ENCODE measurements at places on chromosomes 1 and 21. TPM values are rescaled to one million over a fixed set of nuclear protein-coding genes. Genes with fewer than 3 reads are reported as not detected.

DNA sequence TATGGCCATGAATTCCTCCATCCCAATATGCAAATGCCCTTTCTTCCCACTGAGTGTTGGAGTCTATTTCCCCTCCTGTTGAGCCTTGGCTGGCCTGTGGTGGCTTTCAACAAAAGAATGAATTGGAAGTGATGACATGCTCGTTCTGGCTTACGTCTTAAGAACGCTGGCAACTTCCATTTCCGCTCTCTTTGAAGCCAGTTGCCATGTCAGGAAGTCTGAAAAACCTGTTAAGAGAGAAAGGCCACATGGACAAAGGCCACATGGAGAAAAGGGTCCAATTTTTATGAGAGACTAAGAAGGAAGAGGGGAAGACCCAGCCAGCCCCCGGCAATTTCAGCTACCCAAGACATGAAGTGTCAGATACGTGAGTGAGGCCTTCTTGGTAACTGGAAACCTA lies 45.6 kb upstream of the GADD45A start:
- no peaks in the 10 kb centered on the region for H3K36me3 ChIP-seq
- no peak overlapping the region for H3K4me3 ChIP-seq
- H3K27ac ChIP-seq: no peak overlapping the region

DNA sequence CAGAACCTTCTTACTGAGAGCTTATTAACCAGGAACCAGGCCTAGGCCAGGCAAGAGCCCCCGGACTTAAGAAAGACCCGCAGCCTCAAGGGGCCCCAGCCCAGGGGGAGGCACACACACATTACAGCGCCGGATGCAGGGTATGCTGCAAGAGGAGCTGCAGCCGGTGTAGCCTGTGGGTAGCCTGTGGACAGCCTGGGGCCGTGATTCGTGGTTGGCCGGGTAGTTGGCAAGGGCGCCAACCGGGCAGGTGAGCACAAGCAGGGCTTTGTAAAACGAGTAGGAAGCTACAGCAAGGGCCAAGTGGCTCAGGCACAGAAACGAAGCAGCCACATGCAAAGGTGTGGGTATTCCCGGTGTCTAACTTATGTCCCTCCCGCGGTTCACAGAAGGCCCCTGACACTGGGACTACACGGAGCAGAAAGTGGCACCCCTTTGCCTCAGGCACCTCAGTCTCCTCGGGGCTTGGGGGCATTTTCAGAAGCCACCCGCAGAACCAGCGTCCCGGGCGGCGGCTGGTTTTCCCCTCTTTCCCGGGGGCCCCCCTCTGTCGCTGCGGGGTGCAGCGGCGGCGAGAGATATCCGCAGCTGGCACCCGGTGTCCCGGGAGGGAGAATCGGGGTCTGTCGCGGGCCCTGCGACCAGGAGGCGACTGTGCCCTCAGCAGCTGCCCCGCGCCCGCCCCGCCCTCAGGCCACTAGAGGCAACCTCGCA lies 40.8 kb downstream of the KIAA1614 start:
- no peak overlapping the region for H3K27ac ChIP-seq
- H3K27me3 ChIP-seq: no peaks in the 10 kb centered on the region
- peak overlapping the region; percentile 51 for H3K4me3 ChIP-seq
- peaks cover 6% of the 10 kb centered on the region for H3K4me1 ChIP-seq
- H3K36me3 ChIP-seq: peaks cover 6% of the 10 kb centered on the region
- no peak for DNase-seq

GRHL3 gene
- total RNA-seq: not detected

NMNAT2 gene
- total RNA-seq: 0.38 TPM

GRCh38 chr1:107776900-107777663 lies 187.9 kb downstream of the VAV3 start:
- no peaks in the 10 kb centered on the region for H3K4me1 ChIP-seq
- no peak overlapping the region for H3K27ac ChIP-seq
- no peak for DNase-seq
- no peaks in the 10 kb centered on the region for H3K27me3 ChIP-seq
- H3K4me3 ChIP-seq: no peak overlapping the region

DNA sequence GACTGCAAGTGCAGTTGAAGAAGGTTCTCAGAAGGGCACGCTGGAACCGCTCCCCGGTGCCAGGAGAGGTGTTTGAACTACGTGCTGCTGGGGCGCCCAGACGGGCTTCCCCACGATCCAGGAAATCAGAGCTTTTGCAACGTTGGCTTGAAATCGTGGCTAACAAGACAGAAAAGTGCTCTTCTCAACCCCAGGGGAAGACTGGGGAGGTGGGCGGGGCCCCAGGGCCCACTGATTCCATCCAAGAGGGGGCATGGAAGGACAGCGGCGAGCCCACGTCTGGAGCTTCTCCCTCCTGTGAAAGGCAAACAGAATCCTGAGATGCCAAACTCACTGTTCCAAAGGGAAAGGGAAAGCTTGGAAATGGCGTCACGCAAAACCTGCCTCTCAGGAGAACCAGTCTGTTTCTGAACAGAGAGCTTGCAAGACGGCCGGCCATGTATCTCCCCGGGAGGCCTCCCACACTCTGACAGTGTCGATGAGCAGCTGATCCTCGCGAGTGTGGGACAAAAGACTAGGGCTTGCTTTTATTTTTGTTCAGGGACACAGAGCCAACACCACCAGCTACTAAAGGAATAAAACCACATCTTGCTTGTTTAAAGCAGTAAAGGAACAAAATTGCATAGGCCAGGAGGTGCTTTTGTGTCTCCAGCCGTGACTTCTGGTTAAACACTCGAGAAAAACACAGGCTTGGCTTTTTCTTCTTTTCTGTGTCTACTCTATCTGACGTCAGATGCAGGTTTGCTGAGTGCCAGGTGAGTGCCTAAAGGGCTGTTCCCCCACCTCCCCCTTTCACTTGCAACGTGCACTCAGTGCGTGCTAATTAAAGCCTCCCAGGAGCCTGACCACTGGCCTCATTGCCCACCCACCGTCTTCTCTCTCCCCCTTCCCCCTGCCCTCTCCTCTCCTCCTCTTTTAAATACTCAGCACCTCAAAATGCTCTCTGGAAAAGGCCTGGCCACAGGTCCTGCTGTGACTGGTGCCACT lies 41.5 kb downstream of the LRRC3 start:
- no peak overlapping the region for H3K4me3 ChIP-seq
- H3K27ac ChIP-seq: no peak overlapping the region
- no peak for DNase-seq
- H3K36me3 ChIP-seq: no peaks in the 10 kb centered on the region
- H3K4me1 ChIP-seq: no peaks in the 10 kb centered on the region
- peaks cover 2% of the 10 kb centered on the region for H3K27me3 ChIP-seq

DNA sequence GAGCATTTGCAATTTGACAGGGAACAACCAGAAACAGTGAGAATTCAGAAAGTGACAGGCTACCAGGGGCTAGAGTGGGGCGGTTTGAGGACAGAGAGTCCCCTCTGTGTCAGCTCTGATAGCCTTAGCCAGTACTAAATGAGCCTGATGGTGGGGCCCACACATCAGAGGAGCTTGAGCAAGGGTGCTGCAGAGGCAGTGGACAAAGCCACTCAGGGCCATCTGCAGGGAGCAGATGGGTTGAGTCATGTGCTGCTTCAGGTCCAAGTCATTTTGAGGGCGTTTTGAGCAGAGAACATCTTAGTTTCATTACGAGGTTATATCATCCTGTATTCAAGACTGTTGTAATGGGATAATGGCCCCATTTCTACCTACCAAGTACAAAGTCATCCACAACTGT lies 7.7 kb downstream of the LRRC52 start:
- H3K4me3 ChIP-seq: no peak overlapping the region
- H3K27me3 ChIP-seq: no peaks in the 10 kb centered on the region
- H3K36me3 ChIP-seq: no peaks in the 10 kb centered on the region
- H3K27ac ChIP-seq: no peak overlapping the region
- H3K4me1 ChIP-seq: no peaks in the 10 kb centered on the region
- DNase-seq: no peak

- peak overlapping the region; percentile 15 for H3K27ac ChIP-seq
- H3K4me1 ChIP-seq: peaks cover 78% of the 10 kb centered on the region
- no peaks in the 10 kb centered on the region for H3K27me3 ChIP-seq
- DNase-seq: peak; percentile 54
- no peak overlapping the region for H3K4me3 ChIP-seq
- H3K36me3 ChIP-seq: peaks cover 11% of the 10 kb centered on the region
Measured at GRCh38 chr1:208233546-208233945, 10.6 kb downstream of the PLXNA2 start.

- no peaks in the 10 kb centered on the region for H3K36me3 ChIP-seq
- H3K4me3 ChIP-seq: no peak overlapping the region
- no peaks in the 10 kb centered on the region for H3K4me1 ChIP-seq
- no peaks in the 10 kb centered on the region for H3K27me3 ChIP-seq
- DNase-seq: no peak
Measured at GRCh38 chr1:11341901-11342552, 69.0 kb downstream of the UBIAD1 start.

CCDC185 gene
- not detected for total RNA-seq

ASTN1 gene
- total RNA-seq: not detected

AMY2A gene
- total RNA-seq: not detected

- DNase-seq: no peak
- H3K4me3 ChIP-seq: no peak overlapping the region
- no peak overlapping the region for H3K27ac ChIP-seq
- no peaks in the 10 kb centered on the region for H3K36me3 ChIP-seq
- H3K4me1 ChIP-seq: no peaks in the 10 kb centered on the region
Measured at GRCh38 chr1:16434501-16434900, 2.7 kb downstream of the SPATA21 start.

- no peak overlapping the region for H3K4me3 ChIP-seq
- H3K27me3 ChIP-seq: no peaks in the 10 kb centered on the region
- peaks cover 16% of the 10 kb centered on the region for H3K36me3 ChIP-seq
Measured at GRCh38 chr1:153816283-153816889, 41.2 kb downstream of the SLC27A3 start.

GRCh38 chr1:15155888-15156741 lies 2.6 kb downstream of the TMEM51 start:
- H3K36me3 ChIP-seq: no peaks in the 10 kb centered on the region
- peaks cover 5% of the 10 kb centered on the region for H3K27me3 ChIP-seq
- DNase-seq: no peak
- H3K27ac ChIP-seq: no peak overlapping the region

- H3K36me3 ChIP-seq: no peaks in the 10 kb centered on the region
- H3K4me1 ChIP-seq: no peaks in the 10 kb centered on the region
- no peaks in the 10 kb centered on the region for H3K27me3 ChIP-seq
- H3K27ac ChIP-seq: no peak overlapping the region
Measured at GRCh38 chr1:182069028-182069466, 7.5 kb upstream of the ZNF648 start.

CXADR gene
- 12.2 TPM for total RNA-seq

- no peak for DNase-seq
- H3K27ac ChIP-seq: no peak overlapping the region
- H3K27me3 ChIP-seq: peaks cover 17% of the 10 kb centered on the region
- H3K4me3 ChIP-seq: no peak overlapping the region
- no peaks in the 10 kb centered on the region for H3K36me3 ChIP-seq
Measured at GRCh38 chr1:155075535-155075934, 3.1 kb upstream of the EFNA3 start.

GRCh38 chr1:15962176-15962575 lies 13.7 kb downstream of the ZBTB17 start:
- H3K4me1 ChIP-seq: peaks cover 35% of the 10 kb centered on the region
- DNase-seq: no peak
- no peaks in the 10 kb centered on the region for H3K27me3 ChIP-seq
- H3K4me3 ChIP-seq: no peak overlapping the region
- H3K27ac ChIP-seq: no peak overlapping the region

GRCh38 chr1:240094041-240094722 lies 2.5 kb downstream of the FMN2 start:
- no peaks in the 10 kb centered on the region for H3K36me3 ChIP-seq
- no peak for DNase-seq
- H3K27ac ChIP-seq: no peak overlapping the region
- H3K4me1 ChIP-seq: peaks cover 7% of the 10 kb centered on the region
- peaks cover 26% of the 10 kb centered on the region for H3K27me3 ChIP-seq
- H3K4me3 ChIP-seq: no peak overlapping the region

DPYD gene
- total RNA-seq: 17.9 TPM

MX2 gene
- total RNA-seq: not detected

DNA sequence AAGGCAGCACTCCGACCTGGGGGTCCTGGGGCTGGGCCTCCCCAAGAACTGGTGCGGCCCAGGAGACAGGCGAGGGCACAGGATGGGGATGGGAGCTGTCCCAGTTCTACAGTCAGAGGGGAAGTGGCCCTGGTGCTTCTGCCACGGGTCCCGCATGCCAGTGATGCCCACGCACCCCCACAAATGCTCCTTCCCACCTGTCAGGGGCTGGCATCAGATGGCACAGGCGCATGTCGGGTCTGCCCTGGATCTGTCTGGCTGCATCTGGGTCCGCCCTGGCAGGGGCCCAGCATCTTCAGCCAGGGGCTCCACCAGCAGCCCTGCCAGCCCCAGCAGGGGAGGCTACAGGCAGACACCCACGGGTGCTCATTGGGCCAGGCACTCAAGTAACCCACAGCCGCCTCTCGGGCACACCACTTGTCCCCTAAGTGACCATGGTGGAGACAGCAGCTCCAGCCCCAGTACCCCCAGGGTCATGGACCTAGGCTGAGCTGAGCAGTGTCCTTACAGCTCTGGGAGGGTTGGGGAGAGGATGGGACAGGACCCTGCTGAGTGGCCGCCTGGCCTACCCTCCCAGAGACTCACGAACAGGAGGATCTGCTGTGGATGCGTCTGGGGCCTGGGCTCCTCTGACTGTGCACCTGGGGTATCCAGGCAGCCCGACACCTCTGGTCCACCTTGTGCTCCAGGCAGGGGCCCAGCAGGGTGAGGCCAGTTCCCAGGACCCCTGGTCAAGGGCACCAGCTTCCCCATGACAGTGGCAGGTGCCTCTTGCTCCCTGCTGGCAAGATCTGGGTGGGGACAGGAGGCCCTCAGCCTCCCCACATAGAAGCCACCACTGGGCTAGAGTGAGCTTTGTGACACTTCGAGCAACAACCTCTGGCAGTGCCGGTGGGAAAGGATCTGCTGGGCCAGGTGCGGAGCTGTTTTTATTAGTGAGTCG lies 5.4 kb downstream of the SMIM1 start:
- peaks cover 28% of the 10 kb centered on the region for H3K36me3 ChIP-seq
- no peaks in the 10 kb centered on the region for H3K4me1 ChIP-seq
- H3K27me3 ChIP-seq: no peaks in the 10 kb centered on the region
- DNase-seq: no peak

GRCh38 chr1:162500805-162501204 lies 3.2 kb downstream of the UHMK1 start:
- H3K27ac ChIP-seq: no peak overlapping the region
- DNase-seq: no peak
- H3K4me3 ChIP-seq: no peak overlapping the region
- H3K36me3 ChIP-seq: peaks cover 20% of the 10 kb centered on the region

GRCh38 chr1:13964768-13965167 lies 264.8 kb downstream of the PRDM2 start:
- no peaks in the 10 kb centered on the region for H3K36me3 ChIP-seq
- no peak overlapping the region for H3K27ac ChIP-seq
- no peak overlapping the region for H3K4me3 ChIP-seq
- no peaks in the 10 kb centered on the region for H3K27me3 ChIP-seq

HSPA6 gene
- total RNA-seq: not detected

S100A14 gene
- not detected for total RNA-seq

Data from endothelial cell of umbilical vein (primary cell).